Renal cortical epithelial cell (primary cell): ENCODE measurements at places on chromosomes 1 and 21.

- no peak for DNase-seq
Observed at GRCh38 chr1:23814016-23814415, 11.2 kb downstream of the HMGCL start.

- peak; percentile 69 for DNase-seq
Observed at GRCh38 chr1:234260578-234260977, 112.7 kb upstream of the COA6 start.

DNA sequence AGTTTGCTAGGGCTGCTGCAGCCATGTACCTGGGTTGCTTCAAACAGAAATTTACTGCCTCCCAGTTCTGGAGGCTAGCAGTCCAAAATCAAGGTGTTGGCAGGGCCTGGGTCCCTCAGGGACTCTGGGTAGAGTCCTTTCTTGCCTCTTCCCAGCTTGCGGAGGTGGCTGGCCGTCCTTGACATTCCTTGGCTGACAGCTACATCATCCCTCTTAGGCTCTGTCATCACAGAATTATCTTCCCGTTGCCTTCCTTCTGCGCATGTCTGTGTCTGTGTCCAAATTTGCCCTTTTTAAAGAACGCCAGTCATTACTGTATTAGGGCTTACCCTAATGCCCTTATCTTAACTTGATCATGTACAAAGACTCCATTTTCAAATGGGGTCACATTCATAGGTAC is 37.6 kb upstream of the PGBD5 start:
- no peak for DNase-seq

DNA sequence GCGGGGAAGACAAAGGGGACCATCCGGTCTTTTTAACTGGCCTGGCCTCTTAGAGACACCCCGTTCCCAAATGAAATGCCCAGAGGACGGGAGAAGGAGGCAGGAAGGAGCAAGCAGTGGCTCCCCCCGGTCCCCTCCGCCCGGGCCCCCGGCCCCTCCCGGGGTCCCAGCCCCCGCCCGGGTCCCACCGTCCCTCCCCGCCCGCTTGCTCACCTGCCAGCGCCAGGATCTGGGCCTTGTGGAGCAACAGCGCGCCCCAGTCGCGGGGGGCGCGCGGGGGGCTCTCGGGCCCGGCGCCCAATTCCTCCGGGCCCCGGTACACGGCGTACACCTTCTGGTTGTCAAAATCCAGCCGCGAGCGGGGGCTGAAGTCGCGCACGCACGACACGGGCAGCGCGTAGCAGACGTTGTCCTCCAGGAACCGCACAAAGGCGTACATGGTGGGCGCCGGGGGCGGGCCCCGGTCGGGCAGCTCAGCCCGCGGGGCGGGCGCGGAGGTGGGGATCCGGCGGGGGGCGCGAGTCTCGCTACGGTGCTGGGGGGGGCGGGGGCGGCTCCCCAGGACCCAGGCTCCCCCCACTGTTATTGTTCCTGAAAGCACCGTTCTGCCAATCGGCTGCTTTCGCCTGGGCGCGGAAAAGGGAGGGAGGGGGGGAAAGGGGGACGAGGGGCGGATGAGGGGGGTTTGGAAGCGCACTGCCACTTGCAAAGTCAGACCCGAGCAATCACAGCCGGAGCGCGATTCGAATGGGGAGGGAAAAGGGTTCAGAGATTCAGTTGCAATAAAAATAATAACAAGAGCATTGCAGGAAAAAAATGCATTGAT is at the start of gene BEND5:
Gene BEND5 (minus strand): TSS at position 499 of the 826 bp plus-strand sequence. CDS start 60 bp downstream, at position 439.
- DNase-seq, result no peak

GRCh38 chr1:7975212-7975865 is 13.8 kb downstream of the PARK7 start:
- DNase-seq, result peak; percentile 73

- no peak for DNase-seq
Observed at GRCh38 chr1:119747451-119747850, 21.3 kb downstream of the HMGCS2 start.

DNA sequence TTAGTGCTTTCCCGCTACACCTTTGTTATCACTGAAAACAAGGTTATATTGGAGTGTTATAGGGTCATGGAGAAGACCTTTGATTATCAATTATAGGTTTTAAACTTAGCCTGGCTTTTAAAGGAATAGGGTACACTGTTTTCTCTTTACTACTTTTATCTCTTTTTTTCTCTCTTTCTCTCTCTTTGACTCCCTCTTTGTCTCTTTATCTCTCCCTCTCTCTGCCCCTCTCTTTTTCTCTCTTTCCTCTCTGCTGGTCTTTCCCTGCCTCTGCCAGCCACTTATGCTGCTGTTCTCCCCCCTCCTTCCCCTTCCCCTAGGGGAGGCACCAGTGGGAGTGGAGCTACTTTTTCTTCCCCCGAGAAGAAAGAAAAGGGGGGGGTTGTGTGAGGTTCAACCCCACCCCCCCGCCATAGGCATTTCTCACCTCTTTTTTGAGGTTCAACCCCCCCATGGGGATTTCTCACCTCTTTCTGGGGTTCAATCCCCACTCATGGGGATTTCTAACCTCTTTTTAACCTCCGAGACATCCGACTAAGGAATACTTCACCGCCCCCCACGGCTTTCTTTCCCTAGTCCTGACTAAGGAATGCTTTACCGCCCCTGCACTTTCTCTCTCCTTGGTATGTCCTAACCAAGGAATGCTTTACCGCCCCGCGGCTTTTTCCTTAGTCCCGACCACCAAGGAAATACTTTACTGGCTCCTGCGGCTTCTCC is 17.2 kb upstream of the ZBTB8B start:
- peak; percentile 79 for DNase-seq

DNA sequence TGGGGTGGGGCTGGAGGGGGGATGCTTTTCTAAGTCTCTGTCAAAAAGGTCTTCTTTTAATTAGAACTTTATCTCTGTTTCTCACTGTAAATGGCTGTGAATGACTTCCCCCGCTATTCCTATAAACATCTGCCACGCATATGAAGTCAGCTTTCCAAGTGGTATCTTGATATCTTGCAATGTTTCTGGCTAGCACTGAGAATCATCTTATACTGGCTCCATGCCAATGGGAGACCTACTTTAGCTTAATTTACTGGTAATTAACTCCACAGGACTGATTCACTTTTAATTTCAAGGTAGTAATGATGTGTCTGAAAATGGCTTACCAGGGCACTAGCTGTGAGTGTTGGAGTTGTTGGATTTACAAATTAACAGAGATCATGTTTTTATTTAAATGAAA is 4.3 kb downstream of the GPR88 start:
- DNase-seq, result no peak

DNA sequence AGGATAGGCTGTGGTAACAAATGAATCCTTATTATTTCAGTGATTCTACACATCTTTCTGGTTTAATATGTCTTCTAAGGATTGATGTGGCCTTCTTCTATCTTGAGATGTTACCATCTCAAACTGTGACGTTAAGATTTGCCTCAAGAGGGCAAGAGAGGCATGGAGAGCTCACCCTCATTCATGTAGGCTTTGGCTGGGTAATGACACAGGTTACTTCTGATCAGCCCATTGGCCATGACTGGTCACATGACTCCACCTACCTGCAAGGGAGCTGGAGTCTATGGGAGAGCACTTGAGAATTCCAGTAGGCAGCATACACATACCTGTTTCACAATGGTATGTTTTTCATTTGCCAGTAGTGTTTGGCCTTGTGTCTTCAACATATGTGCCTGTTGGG is 30.0 kb downstream of the CACHD1 start:
- no peak for DNase-seq

DNA sequence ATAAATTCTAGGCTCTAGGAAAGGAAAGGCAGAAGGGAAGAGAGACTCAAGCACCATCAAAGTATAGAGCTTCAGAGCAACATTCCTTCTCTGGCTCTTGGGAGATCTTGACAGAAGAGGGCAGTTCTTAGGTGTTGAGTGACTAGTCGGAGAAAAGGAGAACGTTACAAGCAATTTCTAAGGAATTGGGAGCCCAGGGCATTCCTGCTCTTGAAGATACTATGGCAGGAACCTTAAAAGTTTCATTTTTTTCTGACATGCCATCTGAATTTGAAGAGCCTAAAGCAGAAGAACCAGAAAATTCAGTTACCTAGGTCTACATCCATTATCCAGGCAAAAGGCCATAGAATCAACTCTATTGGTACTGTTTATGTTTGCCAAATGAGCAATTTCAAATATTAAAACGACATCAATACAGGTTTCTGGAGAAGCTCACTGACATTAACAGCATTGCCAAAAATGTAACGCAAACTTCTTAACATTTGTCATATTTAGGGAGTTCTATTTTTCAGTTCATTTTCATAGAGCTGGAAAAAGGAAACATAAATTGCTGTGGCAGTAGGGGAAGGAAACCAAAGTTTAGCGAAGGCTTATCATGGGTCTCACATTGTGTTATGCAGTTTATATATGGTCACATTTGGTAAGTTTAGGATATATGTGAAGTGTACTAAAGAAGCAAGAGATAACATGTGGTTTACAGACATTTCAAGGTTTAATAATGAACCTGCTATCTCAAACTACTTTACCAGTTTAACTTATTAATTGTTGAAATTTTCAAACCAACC is 210.1 kb upstream of the NRIP1 start:
- DNase-seq, result no peak

GRCh38 chr1:174989536-174990220 is 10.1 kb upstream of the CACYBP start:
- no peak for DNase-seq

GRCh38 chr21:33478935-33479678 is 667 bp downstream of the TMEM50B start:
- peak; percentile 30 for DNase-seq

DNA sequence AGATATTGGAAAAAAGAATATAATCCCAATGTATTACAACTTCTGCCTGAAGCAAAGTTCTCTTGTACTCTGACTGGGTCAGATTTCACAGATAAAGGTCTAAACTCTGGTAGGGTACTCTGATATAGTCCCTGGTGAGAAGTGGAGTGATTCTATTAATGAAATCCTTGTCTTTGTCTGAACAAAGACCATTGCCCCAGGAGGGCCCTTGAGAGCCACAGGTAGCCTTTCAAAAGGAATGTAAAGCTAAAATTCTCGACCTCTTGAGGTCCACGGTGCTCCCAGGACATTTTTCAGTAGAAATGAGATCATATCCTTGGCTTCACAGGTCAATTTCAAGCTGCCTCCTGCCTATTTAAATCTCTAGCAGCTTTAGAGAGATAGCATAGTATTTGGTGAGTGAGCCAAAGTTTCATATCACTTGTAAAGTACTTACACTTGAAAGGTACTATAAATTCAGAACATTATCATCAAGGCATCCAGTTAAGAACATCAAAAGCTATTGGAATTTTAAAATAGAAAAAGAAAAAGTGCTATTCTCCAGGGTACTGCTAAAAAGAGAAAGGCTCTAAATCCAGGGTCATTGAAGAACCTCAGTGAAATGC is 10.1 kb downstream of the TNNI3K start:
- DNase-seq, result no peak

DNA sequence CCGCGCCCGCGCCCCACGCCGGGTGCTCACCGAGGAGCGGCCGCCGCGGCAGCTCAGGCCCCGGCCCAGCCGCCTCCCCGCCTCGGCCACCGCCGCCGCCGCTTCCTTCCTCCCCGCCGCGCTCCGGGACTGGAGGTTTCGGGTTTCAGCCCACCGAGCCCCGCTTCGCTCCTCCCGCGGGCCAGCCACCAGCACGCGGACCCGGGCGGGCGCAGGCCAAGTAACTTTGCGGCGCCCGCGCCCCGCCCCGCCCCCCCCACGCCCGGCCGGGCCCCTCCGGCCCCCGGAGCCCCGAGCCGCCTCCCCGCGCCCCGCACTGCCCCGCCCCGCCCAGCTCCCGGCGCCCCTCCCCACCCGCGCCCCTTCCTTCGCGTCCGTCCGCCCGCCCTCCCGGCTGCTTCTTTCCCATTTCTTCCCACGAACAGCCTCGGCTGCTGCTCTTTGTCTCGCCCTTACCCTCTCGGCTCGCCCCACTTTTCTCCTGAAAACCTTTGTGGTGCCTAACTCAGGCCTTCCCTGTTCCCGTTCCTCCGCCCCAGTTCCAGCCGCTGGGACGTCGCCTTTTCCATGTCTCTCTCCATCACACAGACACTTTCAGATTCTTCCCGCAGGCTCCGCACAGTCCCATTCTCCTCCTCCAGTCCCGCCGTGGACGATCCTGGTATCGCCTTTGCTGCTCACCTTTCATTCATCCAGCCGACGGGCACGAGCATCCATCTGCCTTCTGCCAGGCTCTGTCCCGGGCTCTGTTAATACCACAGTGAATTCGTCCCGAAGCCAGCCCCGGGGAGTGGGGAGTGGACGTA is at the start of gene GPR161:
Gene GPR161 (minus strand): TSS at position 222 of the 806 bp plus-strand sequence. CDS start 32,080 bp downstream, outside the sequence.
- DNase-seq, result no peak

GRCh38 chr1:65243491-65243890 is 65.9 kb upstream of the DNAJC6 start:
- no peak for DNase-seq

GRCh38 chr21:37513383-37513782 is 146.8 kb downstream of the DYRK1A start:
- no peak for DNase-seq

DNA sequence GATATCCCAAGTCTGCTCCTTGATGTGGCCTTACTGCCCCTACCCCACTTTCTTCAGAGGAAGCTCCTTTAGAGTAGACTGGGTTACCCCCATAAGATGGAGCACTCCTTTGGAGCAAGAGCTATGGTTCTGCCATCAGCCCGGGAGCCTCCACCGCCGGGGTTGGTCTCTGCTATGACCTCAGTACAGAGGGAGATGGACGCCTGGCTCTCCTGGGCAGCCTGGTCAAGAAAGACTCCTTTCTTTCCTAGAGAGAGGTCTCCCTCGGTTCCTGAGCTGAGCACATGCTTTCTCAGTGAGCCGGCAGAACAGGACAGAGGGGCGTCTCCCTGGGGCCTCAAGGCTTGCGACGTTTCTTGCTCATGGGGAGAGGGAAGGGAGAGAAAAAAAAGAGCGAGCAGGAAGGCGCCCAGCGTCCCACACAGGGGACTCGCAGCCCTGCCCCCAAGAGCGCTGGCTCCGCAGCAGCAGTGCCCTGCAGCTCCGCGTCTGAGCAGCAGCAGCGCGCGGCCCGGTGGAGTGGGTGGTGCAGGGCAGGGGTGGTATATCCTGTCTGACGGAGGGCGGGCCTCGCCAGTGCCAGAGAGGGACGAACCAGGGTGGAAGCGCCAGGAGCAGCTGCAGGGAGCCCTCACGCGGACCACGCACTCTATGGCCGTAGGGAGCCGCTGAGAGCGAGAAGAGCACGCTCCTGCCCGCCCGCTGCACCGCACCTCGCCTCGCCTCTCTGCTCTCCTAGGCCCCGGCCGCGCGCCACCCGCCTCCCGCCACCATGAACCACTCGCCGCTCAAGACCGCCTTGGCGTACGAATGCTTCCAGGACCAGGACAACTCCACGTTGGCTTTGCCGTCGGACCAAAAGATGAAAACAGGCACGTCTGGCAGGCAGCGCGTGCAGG is at the start of gene PKP1:
Gene PKP1 (plus strand): TSS at position 576 of the 899 bp plus-strand sequence. CDS start 197 bp downstream, at position 773.
- no peak for DNase-seq
